Type B pancreatic cell (in vitro differentiated cells): ENCODE measurements at places on chromosomes 11 and 22. TPM values are rescaled to one million over a fixed set of nuclear protein-coding genes. Genes with fewer than 3 reads are reported as not detected.

The OR10D3 gene
- total RNA-seq = 0.26 TPM in 1 of 2 replicates, not detected in the other

The CCDC89 gene
- 0.19 and 0.77 TPM in 2 replicates for total RNA-seq

GRCh38 chr22:26650722-26651421 is 6.5 kb upstream of the MIAT start:
- H3K4me3 ChIP-seq = no peak overlapping the region
- DNase-seq = no peak
- H3K27me3 ChIP-seq = peaks cover 94% of the 10 kb centered on the region
- H3K36me3 ChIP-seq = no peaks in the 10 kb centered on the region

DNA sequence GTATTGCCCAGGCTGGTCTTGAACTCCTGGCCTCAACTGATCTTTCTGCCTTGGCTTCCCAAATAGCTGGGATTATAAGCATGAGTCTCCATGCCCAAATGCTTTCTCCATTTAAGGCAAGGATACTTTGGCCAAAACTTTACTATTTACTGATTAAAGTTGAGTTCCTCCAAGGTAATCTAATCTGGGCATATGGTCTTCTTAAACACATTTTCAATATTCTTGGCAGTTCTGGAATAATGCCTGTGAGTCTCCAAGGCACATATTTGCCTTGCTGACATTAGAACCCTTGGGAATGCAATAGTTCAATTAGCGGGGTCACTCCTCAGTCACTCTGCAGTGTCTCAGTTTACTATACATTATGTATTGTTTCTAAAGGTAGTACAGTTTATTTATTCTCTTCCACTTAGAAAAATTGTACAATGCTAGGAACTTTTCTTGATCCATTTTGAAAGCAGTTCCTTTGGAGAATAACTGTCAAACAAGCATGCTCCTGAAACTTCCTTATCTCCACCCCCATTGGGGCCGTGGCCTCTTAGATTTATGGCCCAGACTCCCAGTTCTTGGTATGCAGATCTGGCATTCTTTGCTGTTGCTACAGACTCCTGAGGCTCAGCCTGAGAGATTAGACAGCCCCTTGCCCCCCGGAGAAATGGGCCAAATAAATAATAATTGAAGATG is 13.1 kb upstream of the RAB38 start:
- peaks cover 17% of the 10 kb centered on the region for H3K4me1 ChIP-seq
- H3K27me3 ChIP-seq = no peaks in the 10 kb centered on the region
- H3K27ac ChIP-seq = peak overlapping the region; percentile 68
- no peak for DNase-seq
- peak overlapping the region; percentile 53 for H3K4me3 ChIP-seq
- no peaks in the 10 kb centered on the region for H3K36me3 ChIP-seq

DNA sequence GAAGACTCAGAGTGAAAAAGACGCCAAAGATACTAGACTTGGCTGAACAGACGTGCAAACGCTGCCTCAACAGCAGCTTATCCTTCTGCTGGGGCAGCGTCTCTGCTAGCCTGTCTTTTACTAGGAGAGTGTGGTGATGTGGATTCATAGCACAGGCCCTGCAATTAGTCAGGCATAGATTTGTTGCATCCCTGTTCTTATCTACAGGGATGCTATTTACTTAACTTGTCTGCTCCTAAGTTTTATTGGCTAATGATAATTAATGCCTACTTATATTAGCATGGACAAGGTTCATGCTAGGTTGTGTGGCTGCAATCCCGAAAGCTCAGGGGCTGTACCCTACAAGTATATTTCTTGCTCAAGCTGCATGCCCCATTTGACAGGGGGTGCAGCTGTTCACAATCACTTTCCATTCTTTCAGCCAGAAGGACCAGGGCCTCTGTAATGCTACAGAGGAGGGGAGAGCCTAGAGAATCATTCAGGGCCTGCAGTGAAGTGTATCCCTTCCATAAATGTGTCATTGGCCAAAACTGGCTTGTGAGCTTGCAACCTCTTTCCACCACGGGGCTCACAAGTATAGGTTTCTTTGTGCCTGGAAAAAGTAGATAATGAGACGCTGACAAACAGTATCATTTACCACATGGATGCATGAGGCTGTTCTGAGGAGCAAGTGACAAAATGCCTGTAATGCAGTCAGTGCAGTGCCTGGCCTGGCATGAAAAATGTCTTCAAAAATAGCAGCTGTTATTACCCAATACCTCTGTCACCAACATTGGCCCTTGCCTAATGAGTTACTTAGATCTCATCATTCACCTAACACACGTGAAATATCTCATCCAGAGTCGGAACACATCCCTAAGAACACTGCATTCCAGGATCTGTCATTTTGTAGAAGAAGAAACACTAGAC is 685.8 kb upstream of the API5 start:
- no peak for DNase-seq
- H3K4me3 ChIP-seq = no peak overlapping the region
- no peak overlapping the region for H3K27ac ChIP-seq
- peaks cover 8% of the 10 kb centered on the region for H3K4me1 ChIP-seq
- H3K27me3 ChIP-seq = no peaks in the 10 kb centered on the region
- H3K36me3 ChIP-seq = no peaks in the 10 kb centered on the region

DNA sequence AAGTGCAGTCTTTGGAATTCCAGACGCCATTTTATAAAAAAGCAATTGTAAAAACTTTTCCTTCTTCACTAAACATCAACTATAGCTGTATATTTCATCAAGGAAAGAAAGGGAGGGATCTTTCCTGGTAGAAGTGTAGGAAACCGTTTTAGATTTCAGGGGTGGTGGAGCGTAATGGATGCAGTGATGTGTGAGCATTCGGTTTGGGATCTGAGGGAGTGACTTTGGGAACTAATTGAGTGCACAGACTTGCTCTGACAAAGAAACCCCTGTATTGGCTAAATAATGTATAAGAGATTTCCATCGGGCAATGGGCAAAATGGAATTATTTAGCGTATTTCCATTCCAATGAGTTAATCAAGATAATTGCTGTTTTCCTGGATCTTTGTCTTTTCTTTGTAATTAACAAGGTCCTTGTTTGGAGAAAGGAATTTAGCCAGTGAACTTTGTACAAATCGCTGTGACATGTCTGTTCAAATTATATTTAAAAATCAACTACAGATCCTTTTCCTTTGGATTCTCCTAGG is 125.0 kb upstream of the NARS2 start:
- H3K27ac ChIP-seq = no peak overlapping the region
- H3K4me3 ChIP-seq = no peak overlapping the region
- no peaks in the 10 kb centered on the region for H3K27me3 ChIP-seq
- H3K36me3 ChIP-seq = peaks cover 22% of the 10 kb centered on the region
- H3K4me1 ChIP-seq = no peaks in the 10 kb centered on the region

- no peak overlapping the region for H3K4me3 ChIP-seq
- no peaks in the 10 kb centered on the region for H3K27me3 ChIP-seq
- no peak overlapping the region for H3K27ac ChIP-seq
- H3K4me1 ChIP-seq = no peaks in the 10 kb centered on the region
- no peaks in the 10 kb centered on the region for H3K36me3 ChIP-seq
These were observed 127.5 kb downstream of the FBXO7 start for GRCh38 chr22:32602154-32602553.

The IGLL5 gene
- not detected in 2 replicates for total RNA-seq

The C11orf16 gene
- not detected in 2 replicates for total RNA-seq

The RASD2 gene
- 0.21 and 0.24 TPM in 2 replicates for total RNA-seq

DNA sequence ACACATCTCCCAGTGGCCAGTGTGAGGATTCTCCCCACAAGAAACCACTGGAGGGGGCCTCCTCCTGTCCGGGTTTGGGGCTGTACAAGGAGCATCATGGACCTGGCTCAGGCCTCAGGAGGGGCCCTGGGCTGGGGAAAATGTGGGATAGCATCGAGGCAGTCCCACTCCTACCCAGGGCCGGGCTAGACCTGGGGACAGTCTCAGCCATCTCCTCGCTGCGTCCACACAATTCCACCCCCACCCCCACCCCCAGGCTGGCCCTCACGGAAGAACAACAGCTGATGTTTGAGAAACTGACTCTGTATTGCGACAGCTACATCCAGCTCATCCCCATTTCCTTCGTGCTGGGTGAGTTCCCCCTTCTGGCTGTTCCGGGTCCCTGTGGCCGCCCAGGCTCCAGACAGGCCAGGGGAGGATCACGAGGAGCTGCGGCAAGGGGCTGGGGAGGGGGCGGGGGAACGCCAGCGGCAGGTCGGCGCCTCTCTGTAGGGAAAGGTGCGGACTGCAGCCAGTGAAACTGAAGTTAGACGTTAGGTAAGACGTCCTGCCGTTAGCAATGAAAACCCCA is 4.8 kb downstream of the BEST1 start:
- peaks cover 24% of the 10 kb centered on the region for H3K27me3 ChIP-seq
- no peak overlapping the region for H3K27ac ChIP-seq
- DNase-seq = peak; percentile 68
- peak overlapping the region; percentile 47 for H3K4me3 ChIP-seq

DNA sequence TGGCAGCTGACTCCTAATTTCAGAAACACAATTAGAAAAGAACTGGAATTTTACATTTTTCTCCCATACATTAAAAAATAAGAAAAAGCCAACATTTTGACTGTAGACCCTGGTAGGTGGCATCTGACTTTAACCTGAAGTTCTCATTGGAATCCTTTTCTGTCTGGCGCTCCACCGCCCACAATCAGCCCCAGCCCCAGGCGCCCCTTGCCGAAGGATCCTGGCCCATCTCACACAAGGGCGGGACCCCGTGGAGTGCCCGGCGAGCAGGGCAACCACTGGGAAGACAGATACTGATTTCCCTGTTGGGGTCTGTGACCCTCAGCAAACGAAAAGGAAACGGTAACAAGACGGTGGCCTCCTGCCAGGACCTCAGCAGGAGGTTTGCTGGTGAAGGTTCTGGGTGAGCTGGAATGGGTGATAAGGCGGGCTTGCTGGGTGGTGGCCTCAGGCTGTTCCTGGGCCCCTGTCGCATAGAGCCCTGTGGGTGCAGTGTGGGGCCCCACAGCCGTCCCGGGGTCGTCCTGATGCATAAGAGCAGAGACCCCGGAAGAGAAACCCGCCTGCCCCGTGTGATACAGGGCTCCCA is 15.7 kb downstream of the TSPO start:
- H3K27ac ChIP-seq = no peak overlapping the region
- no peaks in the 10 kb centered on the region for H3K4me1 ChIP-seq
- DNase-seq = no peak
